Bronchial epithelial cell (primary cell): ENCODE measurements at places on chromosomes 13 and 19. TPM values are rescaled to one million over a fixed set of nuclear protein-coding genes. Genes with fewer than 3 reads are reported as not detected.

ALG11 gene
- 17.5 and 24.5 TPM in 2 replicates for total RNA-seq

CD22 gene
- 0.53 TPM in 1 of 2 replicates, not detected in the other for total RNA-seq

GPR4 gene
- total RNA-seq: not detected in 2 replicates

CATSPERD gene
- total RNA-seq: not detected in 2 replicates

KIR2DL1 gene
- not detected in 2 replicates for total RNA-seq

ZNF610 gene
- total RNA-seq: 1.3 and 1.4 TPM in 2 replicates

PRSS57 gene
- not detected in 2 replicates for total RNA-seq

BCKDHA gene
- total RNA-seq: 39.6 and 41.6 TPM in 2 replicates

SYNE4 gene
- total RNA-seq: 3.4 and 3.6 TPM in 2 replicates

ZNF550 gene
- 6.3 and 9.7 TPM in 2 replicates for total RNA-seq

MAST1 gene
- total RNA-seq: 0.26 and 0.38 TPM in 2 replicates

CEACAM20 gene
- total RNA-seq: not detected in 2 replicates

CEACAM3 gene
- total RNA-seq: 0.26 TPM in 1 of 2 replicates, not detected in the other
